ENCODE measurements at places on chromosomes 5 and 9. TPM values are rescaled to one million over a fixed set of nuclear protein-coding genes. Genes with fewer than 3 reads are reported as not detected.

The FBP2 gene
- 86.4 TPM for polyA plus RNA-seq

The SLC6A18 gene
- polyA plus RNA-seq = not detected

The SOX30 gene
- 0.26 TPM for polyA plus RNA-seq

The HDHD3 gene
- polyA plus RNA-seq = 4.9 TPM

The PRR7 gene
- 0.96 TPM for polyA plus RNA-seq

GRCh38 chr5:65072850-65073249 is 304.1 kb downstream of the CWC27 start:
- DNase-seq = no peak

DNA sequence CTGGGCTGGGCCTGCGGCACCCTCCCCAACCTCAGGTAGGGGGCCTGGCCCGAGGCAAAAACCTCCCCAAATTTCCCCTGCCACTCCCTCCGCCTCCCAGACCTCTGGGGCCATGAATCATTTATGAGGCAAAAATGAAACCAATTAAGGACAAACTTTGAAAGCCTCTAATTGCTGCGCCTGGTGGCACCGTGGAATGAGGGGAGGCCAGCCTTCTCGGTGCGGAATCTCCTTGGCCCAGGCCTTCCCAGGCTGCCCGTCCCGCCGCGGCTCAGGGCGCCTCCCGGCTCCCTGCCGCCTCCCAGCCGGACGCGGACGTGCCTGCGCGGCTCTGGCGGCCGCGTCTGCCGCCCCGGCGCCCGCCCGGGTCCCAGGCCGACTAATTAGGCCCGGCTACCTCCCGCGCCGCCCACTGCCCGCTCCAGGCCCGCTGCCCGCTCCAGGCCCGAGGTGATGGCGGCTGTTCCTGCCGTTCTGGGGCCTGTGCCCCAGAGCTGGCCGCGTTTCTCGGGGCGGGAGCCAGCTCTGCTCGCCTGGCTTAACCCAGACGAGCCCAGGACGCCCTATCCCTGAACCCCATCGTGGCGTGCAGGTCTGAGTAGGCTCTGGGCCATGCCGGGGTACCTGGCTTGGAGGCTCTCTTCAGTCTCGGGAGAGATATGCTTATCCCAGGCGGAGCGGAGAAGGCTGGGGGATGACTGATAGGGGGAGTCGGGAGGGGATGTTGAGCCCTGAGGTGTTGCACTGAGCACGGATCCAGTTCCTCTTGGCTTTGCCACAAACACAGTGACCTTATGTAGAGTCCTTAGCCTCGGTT is 20.1 kb downstream of the CXXC5 start:
- no peak for DNase-seq

DNA sequence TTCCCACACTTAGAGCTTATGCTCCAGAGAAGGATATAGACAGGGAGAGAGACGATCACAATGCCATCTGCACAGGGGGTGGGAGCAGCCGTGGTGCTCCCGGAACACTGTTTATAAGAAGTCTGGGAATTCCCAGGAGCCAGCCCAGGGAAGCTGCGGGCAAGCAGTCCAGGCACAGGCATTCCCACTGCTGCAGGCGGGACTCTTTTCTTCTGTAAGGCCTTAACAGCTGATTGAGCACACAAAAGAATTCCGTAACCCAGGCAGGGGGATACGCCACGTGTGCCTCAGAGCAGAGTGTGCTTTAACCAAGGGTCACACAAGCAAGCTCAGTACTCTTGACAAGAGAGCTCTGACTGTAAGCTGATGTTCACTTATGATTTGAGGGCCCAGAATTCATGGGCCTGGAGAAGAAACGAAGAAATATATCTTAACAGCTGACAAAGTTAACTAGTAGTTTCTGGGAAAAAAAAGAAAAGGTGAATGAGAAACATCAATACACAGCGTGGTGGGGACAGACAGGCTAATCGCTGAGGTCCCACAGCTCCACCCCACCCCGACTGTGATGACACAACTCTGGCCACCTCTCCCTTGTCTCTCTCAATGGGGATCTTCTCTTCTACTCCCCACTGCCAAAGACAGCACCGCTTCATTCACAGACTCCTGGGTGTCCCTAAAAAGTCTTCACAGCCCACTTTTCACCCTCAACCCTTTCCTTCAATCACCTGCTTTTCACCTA is 85.9 kb upstream of the SIMC1 start:
- no peak for DNase-seq

All from hindlimb muscle (tissue), 1 donor.